ELF-1 (cell line): ENCODE measurements at places on chromosomes 7 and 10.
A peak's percentile ranks its signal among the peaks of the same experiment; 100 is the strongest.

DNA sequence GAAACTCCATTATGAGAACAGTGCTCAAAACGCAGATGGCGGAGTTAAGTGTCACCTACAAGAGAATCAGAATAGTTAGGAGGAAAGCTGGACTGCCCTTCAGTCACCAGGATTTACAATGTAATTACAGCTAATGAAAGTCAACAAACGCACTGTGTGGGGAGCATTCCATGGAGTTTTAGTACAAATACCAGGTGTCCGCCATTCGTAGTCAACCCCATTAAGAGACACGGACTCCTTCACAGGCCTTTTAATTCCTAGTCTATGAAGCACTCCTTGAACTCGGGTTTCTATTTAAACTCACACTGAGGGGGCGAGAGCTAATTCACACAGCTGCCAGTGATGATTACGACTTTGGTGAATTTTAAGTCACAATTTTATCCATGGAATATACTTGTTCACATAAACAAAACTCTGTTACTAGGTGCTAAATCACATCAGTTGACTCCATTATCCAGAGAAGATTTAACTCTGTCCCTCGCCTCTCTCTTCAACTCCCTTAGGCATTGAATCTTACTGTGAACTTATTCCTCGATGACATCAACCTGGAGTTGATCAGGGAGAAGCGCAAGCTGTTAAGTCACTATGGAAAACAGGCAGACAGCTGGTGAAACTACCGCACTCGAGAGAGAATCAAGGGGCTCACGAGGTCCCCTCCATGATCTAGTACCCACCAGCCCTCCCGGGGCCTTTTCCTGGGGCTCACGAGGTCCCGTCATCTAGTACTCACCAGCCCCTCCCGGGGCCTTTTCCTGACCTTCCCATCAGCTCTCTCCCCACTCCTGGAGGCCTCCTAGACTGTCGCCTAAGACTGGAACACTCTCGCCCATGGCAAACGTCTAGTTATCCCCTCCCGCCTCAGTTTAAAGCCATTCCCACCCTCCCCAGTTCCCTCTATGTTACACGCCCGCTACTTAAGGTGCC lies 1.5 kb downstream of the ZFAND2A start:
- DNase-seq = no peak

- peak; percentile 82 for DNase-seq
These were observed 80.5 kb downstream of the C10orf105 start for GRCh38 chr10:71638822-71639719.

GRCh38 chr10:81594991-81595390 lies 280.0 kb upstream of the NRG3 start:
- no peak for DNase-seq

DNA sequence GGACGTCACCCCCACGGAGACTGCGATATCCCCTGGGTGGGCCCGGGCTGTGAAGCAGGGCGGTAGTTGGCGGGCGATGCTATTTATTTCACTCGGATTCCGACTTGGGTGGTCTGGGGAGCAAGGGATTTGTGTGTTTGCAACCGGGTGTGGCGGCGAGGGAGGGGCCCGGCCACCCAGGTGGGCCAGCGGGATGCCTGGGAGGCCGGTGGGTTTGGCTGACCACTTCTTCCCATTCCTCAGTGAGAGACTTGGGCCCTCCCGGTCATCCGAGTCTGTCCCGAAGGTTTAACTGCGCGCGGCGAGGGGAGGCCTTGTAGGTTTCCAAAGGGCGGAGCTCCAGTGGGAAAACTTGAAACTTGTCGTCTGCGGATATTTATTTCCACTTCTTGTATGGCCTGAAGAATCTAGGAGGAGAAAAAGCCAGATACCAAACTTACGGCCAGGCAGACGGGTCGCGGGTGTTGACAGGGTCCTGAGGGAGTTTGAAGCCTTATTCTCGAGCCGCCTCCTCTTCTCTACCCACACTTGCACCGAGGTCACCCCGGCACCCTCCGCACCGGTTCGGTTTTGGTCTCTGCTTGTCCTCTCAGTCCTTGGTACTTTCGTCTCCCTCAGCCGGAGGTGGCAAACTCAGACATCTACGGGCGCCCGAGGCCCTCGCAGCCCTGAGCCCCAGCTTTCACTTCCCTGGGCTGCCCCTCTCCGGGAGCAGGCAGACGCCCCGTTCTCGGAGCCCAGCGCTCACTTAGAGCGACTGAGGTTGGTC lies 17.9 kb downstream of the ZNF316 start:
- DNase-seq = no peak

DNA sequence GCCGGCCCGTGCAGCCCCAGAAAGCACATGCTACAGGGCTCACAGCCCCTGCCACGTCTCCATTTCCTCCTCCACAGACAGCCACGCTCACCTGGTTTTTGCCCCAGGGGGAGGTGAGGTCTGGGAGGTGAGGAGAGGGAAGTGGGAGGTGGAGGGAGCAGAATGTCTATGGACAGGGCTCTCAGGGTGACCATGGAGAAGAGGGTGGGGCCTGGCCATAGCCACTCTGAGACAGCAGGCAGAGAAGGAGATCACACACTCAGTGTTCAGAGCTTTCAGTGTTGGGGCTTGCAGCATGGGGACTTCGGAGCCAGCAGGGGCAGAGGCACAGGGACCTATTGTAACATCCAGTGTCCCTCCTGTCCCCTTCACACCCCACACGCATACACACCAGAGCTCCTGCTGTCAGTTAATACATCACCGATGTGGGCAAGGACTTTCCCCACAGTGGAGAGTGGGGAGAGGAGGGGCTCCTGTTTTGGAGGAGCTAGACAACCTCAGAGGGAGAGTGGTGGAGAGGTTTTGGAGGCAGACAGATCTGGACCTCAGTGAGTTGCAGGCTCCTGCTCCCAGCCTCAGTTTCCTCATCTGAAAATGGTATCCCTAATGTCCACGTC lies 14.4 kb downstream of the WDFY4 start:
- no peak for DNase-seq

GRCh38 chr10:83723080-83723479 lies 416.2 kb upstream of the GHITM start:
- no peak for DNase-seq

- no peak for DNase-seq
These were observed 33.5 kb downstream of the PLCE1 start for GRCh38 chr10:94027197-94027596.

DNA sequence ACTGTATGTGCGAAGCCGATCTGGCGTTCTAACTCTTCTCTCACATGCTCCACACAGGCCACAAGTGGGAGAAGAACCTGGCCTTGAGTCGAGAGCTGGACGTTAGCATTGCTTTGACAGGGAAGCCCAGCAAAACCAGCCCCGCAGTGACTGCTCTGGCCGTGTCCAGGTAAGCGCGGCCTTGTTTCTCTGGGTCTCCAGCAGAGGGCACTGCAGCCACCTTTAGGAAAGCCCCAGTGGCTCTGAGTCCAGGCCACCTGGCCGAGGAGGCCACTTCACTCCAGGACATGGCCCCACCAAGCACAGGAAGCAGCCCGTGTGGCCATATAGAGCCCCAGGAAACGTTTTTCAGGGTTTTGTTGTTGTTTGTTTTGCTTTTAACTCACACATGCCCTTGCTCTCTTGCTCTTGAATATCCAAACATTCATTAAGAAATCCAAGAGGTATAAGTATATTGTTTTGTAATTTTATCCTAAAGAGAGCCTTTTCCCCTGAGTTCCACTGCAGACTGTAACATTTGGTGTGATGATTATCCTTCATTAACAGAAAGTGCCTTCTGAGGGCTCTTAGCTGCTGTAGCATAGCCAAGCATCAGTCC lies 41.8 kb upstream of the LRRC18 start:
- peak; percentile 80 for DNase-seq

- DNase-seq = no peak
These were observed 40.1 kb downstream of the PFKP start for GRCh38 chr10:3107426-3107961.

GRCh38 chr10:4696186-4696585 lies 129.8 kb upstream of the AKR1E2 start:
- no peak for DNase-seq

- DNase-seq = no peak
These were observed 149.6 kb upstream of the PRPS1L1 start for GRCh38 chr7:18177129-18177814.

DNA sequence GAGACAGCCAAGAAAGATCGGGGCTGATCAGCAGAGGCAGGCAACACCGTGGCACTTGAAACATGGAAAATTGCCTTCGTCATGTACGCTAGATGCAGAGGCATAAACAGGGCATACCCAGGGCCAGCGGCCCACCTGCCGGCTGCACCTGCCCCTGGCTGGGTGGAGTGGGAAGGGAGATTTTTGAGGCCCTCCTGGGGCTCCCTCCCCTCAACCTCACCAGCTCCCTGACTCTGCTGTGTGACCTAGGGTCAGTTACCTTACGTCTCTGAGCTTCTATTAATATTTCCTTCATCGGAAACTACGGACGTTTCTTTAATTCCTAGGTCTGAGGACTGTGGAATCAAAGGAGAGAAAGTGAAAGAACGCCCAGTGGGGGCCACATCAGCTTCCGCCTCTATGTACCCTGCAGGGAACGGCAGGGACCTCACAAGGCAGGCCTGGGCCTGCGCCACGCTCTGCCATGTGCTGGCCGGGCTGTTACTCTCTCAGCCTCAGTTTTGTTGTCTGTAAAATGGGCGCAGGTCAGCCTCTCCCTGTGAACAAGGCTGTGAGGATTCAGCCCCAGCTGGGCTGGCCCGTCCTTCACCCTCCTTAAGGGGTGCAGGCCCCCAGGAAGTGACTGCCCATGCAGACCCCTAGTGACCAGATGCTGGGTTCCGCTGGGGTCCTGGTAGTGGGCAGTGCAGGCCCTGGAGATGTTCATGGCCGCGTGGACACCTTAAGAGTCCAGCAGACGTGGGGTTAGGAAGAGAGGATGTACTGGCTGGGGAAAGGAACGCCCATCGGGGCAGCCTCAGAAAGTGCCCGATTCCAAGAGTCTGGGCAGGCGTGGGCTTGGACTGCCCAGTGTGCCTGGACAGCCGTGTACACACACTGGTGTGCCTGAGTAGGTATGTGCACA lies 22.7 kb downstream of the ELFN1 start:
- peak; percentile 0 for DNase-seq

GRCh38 chr10:101848408-101848807 lies 4.8 kb upstream of the KCNIP2 start:
- no peak for DNase-seq

DNA sequence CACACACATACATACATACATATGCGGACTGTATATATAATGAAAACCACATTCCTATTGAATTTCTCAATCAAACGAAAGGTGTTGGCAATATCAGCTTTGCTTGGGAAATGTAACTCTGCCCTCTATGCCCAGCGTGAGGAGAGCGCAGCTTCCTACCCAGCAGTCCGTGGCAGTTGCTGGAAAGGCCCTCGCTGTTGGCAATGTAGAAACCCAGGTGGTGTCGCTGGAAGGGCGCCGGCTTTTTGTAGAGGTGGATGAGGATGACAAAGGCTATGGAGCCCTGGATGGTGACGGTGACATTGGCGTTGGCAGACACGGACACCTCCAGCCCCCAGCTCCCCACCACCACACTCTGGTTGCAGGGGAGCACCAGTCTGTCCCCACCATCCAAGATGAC lies 100.9 kb downstream of the ITIH5 start:
- no peak for DNase-seq

GRCh38 chr10:22433875-22434274 lies 88.6 kb downstream of the SPAG6 start:
- no peak for DNase-seq

- no peak for DNase-seq
These were observed 405.1 kb downstream of the PLXNA4 start for GRCh38 chr7:132171130-132171576.

DNA sequence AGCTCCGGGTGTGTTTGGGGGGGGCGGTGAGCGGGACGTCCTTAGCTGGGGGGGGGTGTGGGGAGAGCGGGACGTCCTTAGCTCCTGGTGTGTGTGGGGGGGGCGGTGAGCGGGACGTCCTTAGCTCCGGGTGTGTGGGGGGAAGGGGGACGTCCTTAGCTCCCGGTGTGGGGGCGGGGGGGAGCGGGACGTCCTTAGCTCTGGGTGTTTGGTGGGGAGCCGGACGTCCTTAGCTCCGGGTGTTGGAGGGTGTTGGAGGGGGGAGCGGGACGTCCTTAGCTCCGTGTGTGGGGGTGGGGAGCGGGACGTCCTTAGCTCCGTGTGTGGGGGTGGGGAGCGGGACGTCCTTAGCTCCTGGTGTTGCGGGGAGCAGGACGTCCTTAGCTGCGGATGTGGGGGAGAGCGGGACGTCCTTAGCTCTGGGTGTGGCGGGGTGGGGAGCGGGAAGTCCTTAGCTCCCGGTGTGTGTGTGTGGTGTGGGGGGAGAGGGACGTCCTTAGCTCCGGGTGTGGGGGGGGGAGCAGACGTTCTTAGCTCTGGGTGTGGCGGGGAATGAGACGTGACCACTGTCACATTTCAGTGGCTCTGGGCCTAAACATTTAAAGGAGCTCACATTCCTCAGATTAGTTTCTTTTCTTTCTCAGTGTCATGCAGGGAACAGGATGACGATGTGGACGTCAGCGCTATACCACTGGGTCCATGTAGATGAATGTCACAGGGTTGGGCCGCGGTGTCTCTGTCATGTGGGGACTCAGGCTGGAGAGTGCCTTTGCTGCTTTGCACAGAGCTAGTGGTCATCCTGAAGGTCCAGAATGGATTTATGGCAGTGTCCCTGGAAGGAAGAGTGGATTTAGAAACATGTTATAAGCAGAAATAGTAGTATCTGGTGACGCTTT lies 7.5 kb downstream of the DYNC2I1 start:
- DNase-seq = peak; percentile 56

- no peak for DNase-seq
These were observed 71.9 kb upstream of the ANKRD30A start for GRCh38 chr10:37053476-37053875.

DNA sequence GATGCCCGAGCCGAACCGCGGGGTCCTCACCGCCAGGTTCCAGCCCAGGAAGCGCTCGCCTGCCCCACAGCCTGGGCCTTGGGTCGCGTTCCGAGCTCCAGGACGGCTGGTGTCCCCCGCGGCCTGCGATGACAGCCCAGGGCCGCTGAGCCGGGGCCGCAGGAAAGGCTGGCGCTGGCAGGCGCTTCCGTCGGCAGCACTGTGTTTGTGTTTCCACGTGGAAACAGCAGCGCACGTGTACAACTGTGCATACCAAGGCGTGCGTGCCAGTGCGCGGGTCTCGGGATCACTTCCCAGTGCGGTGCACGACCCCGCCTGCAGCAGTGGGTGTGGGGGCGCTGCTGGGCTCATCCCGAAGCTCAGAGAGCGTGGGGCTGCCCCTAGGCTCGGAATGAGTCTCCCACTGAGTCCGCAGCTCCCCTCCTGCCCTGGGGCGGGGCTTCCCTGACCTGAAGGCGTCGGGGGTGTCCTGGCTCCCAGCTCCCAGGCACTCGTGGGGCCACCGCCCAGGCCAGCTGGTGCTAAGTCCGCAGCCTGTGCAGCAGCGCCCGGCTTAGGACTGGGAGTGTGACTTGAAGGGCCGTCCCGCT lies 17.2 kb downstream of the AP5Z1 start:
- peak; percentile 74 for DNase-seq

GRCh38 chr7:91182819-91183764 lies 81.1 kb upstream of the FZD1 start:
- no peak for DNase-seq
